ENCODE measurements at places on chromosomes 12 and 14.

- no peak for DNase-seq
These were observed 8.6 kb downstream of the TMEM179 start for GRCh38 chr14:104595911-104596450.

- DNase-seq: no peak
These were observed 709.4 kb downstream of the VRK1 start for GRCh38 chr14:97506626-97507025.

- DNase-seq: no peak
These were observed 88.6 kb upstream of the TMEM233 start for GRCh38 chr12:119505001-119505400.

GRCh38 chr14:29724991-29725390, 202.7 kb downstream of the PRKD1 start:
- DNase-seq: no peak

DNA sequence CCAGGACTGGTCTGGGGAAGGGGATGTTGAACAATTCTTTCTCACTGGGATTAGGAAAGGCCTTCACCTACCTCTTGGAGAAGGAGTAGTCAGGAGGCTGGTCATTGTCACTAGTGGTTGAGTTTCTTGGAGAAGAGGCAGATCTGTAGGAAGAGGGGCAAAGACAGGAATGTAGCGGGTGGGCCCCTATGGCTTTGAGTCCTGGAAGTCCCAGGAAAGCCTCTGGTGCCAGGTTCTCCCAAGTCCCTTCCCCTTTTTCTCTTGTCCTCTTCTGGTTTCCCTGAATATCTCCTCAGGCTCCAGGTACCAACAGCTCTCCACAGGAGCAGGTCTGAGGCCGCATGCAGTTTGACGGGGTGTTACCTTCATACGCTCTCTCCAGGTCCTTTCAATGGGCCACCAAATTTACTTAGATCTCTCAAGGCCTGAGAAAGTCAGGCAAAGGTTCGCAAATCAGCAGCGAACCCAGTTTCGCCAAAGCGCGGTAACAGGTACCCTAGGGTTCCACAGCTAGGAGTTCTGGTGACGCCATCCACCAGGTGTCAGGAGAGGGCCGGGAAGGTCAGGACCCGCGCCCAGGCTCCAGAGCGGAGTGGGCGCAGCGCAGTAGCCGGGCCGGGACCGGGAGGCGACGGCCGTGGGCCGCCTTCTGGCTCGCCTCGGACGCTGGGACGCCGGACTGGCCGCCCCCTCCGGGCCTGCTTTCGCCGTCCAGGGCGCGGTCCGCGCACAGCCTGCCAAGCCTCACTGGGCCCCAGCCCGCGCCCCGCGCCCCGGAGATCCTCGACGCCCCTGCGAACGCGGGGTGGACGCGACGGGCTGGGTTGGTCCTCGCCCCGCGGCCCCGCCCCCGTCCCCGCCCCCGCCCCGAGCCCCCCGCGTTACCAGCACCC, 795 bp downstream of the SMAGP start:
- DNase-seq: no peak

- DNase-seq: no peak
These were observed 127.5 kb downstream of the PAPOLA start for GRCh38 chr14:96629558-96630222.

DNA sequence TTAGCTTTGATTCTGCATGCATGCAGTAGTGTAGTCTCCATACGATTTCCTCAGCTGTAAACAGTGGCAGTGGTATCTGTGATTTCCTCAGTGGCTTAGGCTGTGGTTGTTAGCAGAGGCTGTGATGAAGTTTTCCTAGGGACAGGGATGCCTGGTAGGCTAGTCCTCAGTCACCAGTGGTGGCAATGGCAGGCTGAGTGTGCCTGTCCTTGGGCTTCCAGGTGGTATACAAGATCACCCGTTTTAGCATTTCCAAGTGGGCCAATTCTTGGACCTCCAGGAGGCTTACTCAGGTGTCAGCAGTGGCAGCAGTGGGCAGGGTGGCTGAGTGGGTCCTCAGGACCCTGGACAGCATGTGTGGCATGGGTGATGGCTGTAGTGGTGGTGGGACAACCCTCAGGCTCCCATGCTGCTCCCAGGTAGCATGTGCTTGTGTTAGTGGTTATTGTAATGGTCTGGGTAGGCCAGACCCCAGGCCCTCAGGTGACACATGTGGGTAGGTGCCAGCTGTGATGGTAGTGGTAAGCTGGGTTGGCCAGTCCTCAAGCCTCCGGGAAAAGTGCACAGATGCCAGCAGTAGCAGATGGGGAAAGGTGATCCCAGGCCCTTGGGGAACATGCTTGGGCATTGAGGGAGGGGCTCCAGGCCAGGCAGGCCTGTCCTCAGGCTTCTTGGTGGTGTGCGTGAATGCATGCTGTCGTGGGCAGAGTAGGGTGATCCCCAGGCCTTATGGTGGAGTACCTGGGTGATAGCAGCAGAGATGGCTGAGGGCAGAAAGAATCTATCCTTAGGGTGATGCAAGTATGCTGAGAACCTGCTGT, 146.5 kb downstream of the PAPOLA start:
- no peak for DNase-seq

DNA sequence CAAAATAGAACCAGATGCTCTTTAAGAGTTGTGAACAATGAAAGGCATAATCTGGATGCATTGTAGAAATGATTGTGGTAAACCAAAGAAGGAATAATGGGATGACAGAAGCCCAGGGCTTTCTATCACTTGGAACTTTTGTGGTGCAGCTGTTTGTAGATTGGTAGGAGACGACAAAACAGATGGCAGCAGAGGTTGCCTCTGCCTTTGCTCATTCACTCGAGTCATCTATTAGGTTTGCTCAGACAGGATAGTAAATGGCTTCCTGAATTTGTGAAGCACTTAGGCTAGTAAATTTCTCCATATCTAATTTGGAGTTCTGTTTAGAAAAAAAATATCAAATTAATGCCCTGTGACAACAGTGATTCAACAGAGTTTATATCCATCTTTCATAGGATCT, 78.4 kb downstream of the FGD4 start:
- DNase-seq: no peak

DNA sequence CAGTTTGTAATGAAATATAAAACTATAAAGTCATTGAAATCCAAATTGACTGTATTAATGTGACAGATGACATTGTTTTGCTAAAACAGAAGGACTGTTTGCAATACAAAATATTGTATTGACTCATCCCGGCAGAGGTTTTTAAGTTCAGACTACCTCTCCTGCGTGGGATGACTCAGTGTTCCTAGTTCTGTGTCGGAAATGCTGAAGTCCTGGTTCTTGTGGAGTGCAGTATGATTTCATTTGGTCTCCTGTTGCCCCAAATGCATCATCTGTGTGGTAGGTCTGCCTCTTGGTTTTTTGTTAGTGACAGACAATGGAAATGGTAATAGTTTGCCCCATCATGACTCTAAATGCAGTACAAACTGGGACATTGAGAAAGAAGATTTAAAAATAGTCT, 27.8 kb downstream of the PELI2 start:
- no peak for DNase-seq

- no peak for DNase-seq
These were observed 16.2 kb upstream of the PTHLH start for GRCh38 chr12:27988594-27989233.

DNA sequence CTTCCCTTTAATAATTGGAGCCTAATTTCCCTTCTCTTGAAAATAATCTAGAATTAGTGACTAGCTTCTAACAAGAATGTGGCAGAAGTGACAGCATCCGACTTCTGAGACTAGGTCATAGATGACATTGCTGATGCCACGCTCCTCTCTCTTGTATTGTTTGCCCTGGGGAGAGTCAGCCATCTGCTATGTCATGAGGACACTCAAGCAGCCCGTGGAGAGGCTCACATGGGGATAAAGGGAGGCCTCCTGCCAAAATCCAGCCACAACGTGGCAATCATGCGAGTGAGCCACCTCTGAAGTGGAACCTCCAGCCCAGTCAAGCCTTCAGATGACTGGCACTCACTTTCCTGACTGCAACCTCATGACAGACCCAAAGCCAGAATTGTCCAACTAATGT, 54.2 kb upstream of the LRRK2 start:
- DNase-seq: no peak

DNA sequence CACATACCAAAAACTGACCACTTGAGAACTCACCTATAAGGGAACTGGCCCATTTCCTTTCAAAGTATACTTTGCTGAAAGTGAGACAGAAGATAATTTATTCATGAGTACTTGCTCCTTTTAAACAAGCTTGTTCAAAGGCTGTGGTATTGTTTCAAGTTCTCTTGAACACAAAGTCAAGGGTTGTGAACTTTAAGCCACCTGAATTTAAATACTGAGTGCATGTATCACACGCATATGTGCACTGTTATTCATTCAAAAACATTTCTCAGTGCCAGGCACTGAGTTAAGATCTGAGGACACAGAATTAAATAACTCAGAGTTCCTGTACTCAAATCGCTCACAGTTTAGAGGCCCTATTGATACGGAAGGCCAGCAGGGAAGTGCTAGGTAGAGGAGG, 19.1 kb upstream of the LDHB start:
- no peak for DNase-seq

GRCh38 chr12:119910586-119910985, 33.5 kb upstream of the CIT start:
- no peak for DNase-seq

GRCh38 chr14:35223927-35224326, 68.3 kb upstream of the PSMA6 start:
- no peak for DNase-seq

DNA sequence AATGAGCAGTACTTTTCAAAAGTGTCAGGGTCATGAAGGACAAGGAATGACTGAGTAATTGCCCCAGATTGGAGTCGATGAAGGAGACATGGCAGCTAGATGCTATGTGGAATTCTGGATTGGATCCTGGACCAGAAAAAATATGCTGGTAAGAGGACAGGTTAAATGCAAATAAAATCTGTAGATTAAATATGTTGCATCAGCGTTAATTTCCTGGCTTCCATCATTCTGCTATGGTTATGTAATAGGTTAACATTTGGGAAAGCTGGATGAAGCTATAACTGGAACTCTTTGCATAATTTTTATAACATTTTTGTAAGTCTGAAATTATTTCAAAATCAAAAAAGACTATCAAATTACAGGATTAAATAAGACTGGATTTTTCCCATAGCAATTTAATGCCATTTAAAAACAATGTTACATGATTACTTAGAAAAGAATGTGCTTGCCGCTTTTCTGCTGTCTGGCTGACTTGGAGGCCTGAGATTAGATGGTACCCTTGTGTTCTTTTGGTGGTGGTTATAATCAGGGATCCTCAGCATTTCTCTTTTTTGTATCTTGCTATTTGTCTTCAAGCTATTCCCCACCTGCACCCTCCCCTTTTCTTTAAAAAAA, 65.1 kb downstream of the FBXW8 start:
- no peak for DNase-seq

GRCh38 chr14:103536693-103537092, 7.7 kb downstream of the TRMT61A start:
- no peak for DNase-seq

DNA sequence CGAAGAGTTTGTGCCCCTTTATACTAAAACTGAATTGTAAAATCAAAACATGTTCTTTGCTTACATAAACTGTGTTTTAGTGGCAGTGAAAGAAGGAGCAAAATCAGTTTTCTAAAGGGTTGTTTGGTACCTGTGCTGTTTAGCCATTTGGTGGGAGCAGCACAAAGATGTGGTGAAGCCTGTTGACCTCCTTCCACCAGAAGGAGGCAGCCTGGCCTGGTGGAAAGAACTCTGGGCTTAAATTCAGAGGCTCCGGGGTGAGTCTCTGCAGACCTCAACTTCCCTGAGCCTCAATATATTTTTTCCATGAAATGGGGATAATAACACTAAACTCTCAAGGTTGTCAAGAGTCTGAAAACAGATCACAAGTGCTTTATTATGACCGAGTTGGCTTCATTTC, 502.5 kb downstream of the VRK1 start:
- no peak for DNase-seq

- no peak for DNase-seq
These were observed 5.5 kb downstream of the KMT2D start for GRCh38 chr12:49055092-49055491.

DNA sequence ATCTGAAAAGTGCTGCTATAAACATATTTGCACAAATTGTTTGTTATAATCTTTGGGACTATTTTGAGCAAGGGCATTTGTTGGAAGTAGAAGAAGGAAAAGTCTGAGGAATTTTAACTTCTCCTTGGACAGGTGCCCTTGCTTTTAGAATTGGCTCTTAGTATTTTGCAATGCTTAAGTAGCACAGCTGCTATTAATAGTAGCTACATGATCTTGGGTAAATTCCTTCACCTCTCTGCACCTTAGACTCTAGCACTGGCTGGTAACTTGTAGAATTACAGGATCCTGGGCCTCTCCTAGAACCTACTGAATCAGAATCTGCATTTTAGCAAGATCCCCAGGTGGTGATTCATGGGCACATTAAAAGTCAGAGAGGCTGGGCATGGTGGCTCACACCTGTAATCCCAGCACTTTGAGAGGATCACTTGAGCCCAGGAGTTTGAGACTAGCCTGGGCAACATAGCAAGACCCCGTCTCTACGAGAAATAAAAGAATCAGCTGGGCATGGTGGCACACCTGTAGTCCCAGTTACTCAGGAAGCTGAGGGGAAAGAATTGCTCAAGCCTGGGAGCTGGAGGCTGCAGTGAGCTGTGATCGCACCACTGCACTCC, 10.8 kb upstream of the TMEM120B start:
- no peak for DNase-seq

GRCh38 chr14:56860441-56860840, 50.2 kb upstream of the OTX2 start:
- no peak for DNase-seq

DNA sequence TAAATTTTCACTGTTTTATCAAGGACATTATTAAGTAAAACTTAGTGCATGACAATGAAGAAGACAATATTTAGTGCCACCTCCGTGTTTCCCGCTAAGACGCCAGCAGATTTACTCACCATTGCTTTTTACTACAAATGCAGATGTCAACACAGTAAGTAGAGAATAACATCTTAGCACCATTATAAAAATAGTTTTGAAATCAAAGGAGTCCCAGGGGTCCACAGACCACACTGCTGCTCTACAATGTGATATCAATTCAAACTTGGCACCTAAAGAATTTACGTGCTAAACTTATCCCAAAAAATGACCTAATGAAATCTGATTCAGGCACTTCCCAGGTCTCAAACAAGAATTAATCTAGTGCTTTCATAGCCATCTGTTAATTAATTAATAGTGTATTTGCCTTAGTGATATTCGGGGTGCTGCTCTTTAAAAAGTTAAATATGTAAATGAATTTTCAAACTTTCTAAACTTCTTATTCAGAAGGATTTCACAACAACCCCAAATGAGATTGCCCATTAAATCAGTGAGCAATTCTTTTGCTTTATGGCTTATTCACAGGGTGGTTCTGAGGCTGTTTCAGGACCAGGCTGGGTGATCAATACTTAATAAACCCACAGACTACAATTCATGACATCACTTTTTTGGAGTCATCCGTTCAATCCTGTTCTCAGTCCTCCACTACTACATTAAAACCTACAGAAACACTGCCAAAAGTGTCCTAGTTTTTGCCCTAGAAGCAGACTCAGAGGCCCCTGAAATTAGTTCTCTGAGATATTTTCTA, 161.3 kb upstream of the LMNTD1 start:
- no peak for DNase-seq

GRCh38 chr12:51726161-51726560, 122.4 kb downstream of the FIGNL2 start:
- DNase-seq: no peak

GRCh38 chr12:57611108-57611826, at the start of gene ARHGEF25:
TSS of gene ARHGEF25 (plus strand) at chr12:57611435. CDS start at chr12:57611895, 460 bp downstream.
- DNase-seq: no peak

GRCh38 chr14:104895786-104896661, 28.7 kb upstream of the PLD4 start:
- DNase-seq: no peak

- no peak for DNase-seq
These were observed 70.6 kb downstream of the PTHLH start for GRCh38 chr12:27901959-27902358.

Measured in cortex of kidney (tissue), 1 donor.